ENCODE measurements at places on chromosomes 2 and 18.

DNA sequence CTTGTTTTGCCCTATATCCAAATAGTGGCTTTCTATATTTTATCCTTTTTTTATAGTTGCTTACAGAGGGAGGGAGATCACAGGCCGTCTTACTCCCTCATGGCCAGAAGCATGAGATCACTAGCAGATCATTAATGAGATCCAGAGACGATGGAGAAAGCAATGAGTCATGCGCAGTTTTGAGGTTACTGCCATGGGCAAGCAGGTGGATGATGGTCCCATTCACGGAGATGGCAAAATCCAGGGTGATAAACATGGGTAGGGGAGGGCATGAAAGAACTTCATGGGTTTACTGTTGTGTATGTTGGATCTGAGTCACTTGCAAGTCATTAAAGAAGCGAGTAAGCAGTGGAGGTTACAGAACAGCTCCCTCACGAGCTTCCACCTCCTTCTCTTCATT, 60.4 kb downstream of the C18orf63 start:
- no peak for DNase-seq

GRCh38 chr2:61443342-61444041, 27.4 kb downstream of the USP34 start:
- DNase-seq, result no peak

- no peak for DNase-seq
Observed at GRCh38 chr2:41771710-41772109, 276.1 kb upstream of the PKDCC start.

DNA sequence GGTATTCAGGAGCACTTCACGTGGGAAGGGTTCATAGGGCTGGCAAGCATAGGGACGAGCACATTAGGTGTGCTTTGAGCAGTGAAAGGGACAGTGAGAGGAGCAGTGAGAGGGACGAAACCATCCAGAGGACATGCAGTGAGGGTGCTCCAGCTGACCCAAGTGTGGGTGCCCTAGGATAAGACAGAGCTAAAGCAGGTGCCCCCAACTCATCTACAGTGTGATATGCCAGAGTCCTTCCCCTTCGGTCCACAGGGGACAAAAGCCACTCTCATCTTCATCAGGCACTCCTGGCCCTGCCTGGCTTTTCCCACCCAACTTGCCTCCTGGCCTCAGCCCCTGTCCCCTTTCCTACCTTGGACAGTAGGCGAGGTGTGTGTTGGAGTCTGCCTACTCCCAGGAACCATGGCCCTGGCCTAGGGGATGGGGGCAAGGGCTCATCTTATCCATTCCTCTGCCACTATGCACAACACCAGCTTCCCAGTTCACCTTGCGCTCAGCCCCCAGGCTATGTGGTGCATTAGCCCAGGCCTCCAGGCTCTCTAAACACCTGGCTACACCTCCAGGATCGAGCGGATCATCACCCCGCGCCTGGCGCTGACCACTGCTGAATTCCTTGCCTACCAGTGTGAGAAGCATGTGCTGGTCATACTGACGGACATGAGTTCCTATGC, 16.1 kb upstream of the ANKRD53 start:
- DNase-seq, result no peak

- no peak for DNase-seq
Observed at GRCh38 chr2:168475636-168476035, 19.6 kb downstream of the CERS6 start.

- no peak for DNase-seq
Observed at GRCh38 chr2:237207646-237208045, 122.0 kb downstream of the COPS8 start.

- DNase-seq, result no peak
Observed at GRCh38 chr2:240397542-240397916, 37.9 kb upstream of the GPC1 start.

DNA sequence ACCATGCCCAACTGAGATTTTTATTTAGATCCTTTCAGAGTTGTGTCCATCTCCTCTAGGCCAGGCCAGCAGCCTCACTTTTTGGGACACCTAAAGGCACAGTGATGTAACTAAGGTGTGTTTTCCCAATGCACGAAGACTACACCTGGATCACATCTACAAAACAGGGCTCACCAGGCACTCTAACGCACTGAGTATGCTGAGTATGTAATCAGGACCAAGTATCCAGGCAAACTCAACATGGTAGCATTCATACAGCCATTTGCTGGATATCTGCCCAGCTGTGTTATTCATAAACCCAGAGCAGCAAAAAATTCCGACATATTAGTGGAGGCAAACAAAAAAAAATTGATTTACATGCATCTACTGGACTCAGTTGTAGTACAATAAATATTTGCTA, 33.8 kb downstream of the LPIN2 start:
- no peak for DNase-seq

DNA sequence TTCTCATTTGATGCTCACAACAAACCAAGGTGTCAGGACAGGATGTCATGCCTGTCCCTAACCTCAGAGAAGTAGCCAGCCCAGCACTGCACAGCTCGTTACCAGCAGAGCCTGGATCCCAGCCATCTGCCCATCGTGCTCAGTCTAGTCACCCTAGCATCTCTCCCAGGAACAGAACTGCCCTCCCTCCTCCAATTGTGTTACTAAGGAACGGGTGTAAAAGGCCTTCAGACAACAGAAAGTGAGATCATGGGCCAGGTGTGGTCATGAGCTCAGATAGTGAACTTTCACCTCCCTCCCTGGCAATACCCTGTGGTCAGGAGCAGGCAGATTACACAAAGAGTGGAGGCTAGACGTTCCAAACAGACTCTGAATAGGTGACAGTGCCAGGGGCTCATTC, 111.8 kb upstream of the PPP1CB start:
- no peak for DNase-seq

DNA sequence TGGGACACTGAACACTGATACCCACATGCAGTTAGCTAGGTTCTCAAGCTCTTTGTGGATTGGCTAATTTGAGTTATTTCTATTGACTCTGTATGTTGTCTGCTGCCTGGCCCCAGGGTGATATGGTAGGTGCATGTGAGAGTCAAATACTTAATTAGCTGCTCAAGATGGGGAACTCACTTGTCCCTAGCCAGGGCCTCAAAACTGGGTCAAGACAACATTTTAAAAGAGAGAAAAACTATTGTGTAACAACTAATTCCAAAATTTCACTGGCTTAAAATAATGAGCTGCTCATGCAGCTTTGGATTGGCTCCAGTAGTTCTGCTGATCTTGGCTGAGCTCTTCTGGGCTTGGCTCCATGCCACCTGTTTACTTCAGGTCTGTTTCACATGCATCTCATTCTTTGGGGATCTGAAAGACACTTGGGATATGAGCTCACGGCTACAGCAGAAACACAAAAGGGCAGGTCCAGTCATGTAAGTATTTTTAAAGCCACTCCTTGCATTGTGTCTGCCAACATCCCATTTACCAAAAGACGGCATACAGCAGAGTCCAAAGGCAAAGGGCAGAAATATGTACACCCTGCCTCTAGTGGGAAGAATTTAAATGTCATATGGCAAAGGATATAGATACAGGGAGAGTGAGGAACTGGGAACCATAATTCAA, 716.8 kb downstream of the SUCLG1 start:
- DNase-seq, result no peak

DNA sequence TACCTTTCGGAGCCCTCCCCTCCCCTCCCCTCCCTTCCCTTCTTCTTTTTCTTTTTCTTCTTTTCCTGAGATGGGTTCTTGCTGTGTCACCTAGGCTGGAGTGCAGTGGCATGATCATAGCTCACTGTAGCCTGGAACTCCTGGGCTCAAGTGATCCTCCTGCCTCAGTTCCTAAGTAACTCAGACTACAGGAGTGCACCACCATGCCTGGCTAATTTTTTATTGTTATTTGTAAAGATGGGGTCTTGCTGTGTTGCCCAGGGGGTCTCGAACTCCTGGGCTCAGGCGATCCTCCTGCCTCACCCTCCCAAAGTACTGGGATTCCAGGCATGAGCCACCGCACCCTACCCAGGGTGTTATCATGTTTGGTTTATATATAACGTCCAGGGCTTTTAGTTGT, 66.7 kb downstream of the ASB1 start:
- DNase-seq, result no peak

DNA sequence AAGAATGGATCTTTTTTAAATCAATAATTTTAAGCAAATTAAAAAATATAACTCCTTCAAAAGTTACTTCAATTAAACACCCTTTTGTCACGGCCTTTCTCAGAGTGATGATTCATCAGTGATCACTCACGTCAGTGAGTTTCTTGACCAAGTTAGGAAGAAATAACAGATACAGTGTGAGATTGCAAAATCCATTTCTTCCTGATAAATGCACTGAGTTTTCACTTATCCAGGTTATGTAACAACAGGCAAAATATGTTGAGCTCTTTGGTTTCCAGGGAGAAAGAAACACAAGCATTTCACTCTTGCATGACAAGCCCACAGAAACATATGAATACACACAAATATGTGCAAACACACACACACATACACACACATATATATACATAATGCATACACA, 195.9 kb upstream of the CYRIA start:
- DNase-seq, result no peak

DNA sequence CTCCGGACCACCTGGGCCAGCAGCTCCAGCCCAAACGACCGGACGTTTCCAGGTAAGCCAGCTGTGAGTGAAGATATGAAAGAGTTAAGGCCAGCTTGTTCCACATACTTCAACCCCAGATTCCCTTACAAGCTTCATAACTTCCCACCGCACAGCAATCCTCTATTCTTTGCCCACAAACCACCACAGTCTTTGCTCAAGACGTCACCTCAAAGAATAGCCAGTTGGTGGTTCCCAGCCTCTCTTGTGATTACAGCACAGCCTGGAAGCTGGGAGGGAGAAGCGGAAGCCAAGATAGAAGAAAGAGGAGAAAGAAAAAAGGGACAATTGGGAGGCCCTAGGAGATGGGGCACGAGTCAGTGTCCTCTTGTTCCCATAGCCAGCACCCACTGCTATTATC, 70.6 kb downstream of the NRP2 start:
- DNase-seq, result no peak

DNA sequence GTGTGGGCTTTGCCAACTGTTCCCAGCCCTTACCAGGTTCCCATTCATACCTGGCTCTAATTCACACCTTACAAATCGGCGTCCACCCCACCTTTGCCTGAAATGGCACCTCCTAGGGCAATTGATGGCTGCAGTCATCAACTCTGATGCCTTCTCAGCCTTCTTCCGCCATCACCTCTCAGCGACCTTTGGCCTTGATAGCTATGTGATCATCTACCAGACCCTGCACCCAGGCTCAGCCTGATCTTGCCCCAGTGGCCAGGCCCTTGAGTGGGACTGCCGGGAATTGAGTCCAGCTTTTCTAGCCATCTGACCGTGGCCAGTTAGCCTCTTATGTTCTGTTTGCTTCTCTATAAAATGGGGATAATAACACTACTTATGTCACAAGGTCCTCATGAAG, 32.5 kb downstream of the PSD4 start:
- no peak for DNase-seq

- DNase-seq, result no peak
Observed at GRCh38 chr2:3233877-3234276, 143.7 kb downstream of the EIPR1 start.

DNA sequence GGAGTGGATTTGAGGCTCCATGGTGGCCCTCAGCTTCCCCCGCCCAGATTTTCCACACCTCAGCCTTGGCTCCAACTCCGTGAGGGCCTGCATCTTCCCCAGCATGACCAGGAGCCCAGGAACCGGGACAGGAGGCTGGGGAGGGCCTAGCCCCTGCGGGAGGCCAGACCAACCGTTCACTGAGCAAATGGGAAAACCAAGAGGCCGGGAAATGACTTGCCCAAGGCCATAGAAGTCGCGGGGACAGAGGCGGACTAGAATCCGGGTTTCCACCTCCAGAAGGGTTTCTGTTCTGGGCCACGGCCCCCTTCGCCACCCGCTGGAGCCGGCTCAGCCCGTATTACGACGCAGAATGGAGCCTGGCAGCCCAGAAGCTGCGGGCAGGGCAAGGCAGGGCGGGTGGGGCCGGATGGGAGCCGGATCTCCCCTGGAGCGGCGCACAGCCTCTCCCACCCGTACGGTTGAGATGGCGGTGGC, 7.9 kb upstream of the CRYBA2 start:
- DNase-seq, result no peak

GRCh38 chr2:231900972-231901371, 25.2 kb downstream of the NPPC start:
- DNase-seq, result no peak

DNA sequence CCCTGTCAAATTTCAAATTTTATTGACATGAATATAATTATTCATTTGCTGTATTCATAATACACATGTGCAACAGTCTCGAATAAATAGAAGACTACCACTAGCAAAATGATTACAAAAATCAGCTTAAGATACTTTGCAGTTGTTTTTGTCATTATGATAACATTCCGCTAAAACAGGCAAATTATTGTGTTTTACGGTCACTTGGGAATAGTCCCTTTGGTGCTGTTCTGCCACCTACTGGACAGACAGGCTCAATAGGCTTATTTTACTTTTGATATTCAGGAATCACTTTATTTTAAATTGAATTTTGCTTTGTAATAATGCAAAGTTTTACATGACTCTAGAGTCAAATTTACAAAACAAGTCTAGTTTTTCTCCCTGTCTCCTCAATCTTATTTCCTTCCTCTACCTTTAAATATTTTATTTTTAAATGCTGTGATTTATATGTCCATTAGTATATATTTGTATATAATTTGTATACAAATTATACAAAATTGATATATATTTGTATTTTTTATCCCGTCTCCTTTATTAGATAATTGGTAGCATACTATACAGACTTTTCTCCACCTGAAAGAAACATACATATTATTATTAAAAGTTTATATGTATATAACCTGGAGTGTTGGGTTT, 456.3 kb downstream of the DLGAP1 start:
- peak; percentile 25 for DNase-seq

DNA sequence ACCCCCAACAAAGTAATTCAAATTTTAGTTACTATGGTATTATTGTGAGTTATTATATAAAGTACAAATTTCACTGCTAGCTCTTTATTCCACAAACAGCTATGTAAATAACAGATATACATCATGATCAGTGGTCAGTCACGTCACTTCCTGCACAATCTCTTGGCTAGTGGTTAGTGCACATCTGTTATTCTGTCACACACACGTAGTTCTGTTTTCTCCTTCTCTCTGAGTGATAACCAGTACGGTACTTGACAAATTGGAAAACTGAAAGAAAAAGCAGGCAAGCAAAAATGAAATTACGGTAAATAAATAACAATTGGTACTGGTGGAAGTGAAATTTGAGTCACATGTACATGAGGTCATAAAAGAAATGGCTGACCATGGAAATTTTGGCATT, 728.7 kb downstream of the CCDC85A start:
- DNase-seq, result no peak

- DNase-seq, result no peak
Observed at GRCh38 chr2:88959480-88960204, 268.2 kb downstream of the RPIA start.

DNA sequence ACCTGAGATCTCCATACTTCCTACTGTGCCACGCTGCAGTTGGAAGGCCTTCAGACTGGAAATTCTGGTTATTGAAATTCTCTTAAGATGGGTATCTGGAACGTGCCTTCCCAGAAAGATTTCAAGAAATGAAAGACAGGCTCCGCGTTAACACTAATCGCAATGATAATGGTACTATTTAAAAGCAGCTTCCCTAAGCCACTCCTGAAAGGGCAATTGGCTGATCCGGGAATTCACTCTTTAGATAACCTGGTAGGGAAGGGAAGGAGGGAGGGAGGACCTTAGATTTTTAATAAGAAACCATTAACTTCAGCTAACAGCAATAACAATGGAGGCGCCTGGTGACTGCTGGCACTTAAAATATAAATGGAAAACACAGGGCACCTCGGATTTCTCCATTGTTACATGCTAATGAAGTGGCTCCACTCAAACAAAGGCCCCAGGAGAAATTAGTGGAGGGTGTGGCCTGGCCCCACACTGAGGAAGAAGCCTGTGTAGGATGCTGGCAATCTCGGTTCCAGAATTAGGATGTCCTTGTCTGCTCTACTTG, 22.5 kb upstream of the MTA3 start:
- no peak for DNase-seq

- no peak for DNase-seq
Observed at GRCh38 chr2:165868211-165868610, 74.2 kb upstream of the GALNT3 start.
